ENCODE measurements at places on chromosomes 11 and 22.
A peak's percentile ranks its signal among the peaks of the same experiment; 100 is the strongest.

DNA sequence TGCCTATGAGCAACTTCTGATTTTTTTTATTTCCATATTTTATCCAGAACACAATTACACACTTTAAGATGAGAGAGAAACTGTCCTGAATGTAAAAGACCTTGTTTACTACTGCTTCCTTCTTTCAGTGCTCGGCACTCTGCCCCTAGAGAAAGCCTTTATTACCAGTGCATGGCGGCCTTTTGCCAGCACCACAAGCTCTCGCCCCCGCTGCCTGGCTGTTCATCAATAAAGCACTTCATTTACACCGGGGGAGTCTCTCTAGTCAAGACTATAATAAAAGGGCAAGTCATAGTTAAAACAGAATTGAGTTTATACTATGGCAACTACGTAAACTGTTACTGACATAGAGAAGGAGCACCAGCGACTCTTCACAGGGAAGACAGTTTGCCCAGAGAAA, 259.5 kb downstream of the CADM1 start:
- no peak overlapping the region for H3K4me3 ChIP-seq
- no peaks in the 10 kb centered on the region for H3K27me3 ChIP-seq
- no peaks in the 10 kb centered on the region for H3K4me1 ChIP-seq
- H3K27ac ChIP-seq: no peak overlapping the region
- no peaks in the 10 kb centered on the region for H3K36me3 ChIP-seq

DNA sequence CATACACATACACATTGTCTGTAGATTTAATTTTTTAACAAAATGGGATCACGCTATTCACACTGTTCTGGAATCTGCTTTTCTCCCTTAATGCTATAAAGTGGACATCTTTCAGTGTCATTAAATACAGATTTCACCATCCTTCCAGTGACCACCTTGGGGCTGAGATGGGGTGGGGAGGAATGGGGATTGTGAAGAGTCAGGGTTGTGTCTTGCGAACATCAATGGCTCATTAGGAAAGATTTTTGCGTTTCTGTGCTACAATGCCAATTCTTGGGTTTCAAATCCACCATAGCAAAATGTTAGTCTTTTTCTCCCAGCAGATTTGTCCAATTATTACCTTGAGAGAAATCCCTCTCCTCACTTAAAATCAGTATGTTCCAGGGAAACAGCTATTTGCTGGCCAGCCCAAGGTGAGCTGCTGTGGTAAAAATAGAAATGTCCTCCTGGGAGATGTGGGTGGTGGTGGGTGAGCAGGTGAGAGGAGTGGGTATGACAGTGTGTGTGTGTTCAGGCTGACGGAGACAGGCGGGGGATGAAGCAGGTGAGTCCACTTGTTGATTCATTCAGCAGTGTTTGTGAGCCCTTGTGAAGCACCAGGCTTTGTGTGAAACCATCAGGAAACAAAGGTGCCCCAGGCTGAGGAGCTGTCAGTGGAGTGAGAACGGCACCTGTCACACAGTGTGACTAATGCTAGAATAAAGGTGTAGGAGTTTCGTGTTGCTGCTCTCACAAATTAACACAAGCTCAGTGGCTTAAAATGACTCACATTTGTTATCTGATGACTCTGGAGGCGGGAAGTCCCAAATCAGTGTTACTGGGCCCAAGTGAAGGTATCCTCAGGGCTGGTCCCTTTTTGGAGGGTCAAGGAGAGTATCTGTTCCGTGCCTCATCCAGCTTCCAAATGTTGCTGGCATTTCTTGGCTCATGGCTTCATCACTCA, 1.7 kb upstream of the CBX6 start:
- peaks cover 5% of the 10 kb centered on the region for H3K36me3 ChIP-seq
- H3K4me1 ChIP-seq: peaks cover 21% of the 10 kb centered on the region
- H3K4me3 ChIP-seq: peak overlapping the region; percentile 82
- peak; percentile 58 for DNase-seq
- peak overlapping the region; percentile 35 for H3K27ac ChIP-seq

DNA sequence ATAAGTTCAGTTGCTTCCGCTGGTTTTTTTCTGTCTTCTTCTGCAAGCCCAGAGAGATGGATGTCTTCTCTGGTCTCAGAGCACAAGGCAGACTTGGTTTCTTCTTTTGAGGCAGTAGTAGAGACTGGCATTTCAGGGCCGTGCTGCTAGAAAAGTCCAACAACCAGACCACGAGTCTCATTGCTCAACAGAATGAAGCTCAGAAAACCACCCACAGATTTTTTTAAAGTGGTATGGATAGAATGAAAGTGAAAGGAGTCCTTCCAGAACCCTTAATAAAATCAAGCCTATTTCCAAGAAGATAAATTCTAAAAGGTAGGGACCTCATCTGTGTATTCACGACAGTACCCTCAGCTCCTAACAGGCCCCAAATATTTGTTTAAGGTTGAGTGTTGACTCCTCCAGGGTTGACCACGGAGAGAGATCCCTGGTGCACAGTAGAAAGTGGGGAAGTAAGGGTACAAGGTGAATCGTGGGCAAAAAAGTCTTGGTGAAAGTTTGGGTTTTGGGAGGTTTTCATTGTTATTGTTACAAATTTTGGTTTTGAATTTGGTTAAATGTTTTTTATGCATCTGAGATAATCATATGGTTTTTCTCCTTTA, 43.6 kb upstream of the DDX6 start:
- no peak for DNase-seq
- H3K36me3 ChIP-seq: peaks cover 9% of the 10 kb centered on the region
- H3K27me3 ChIP-seq: no peaks in the 10 kb centered on the region
- peaks cover 7% of the 10 kb centered on the region for H3K4me1 ChIP-seq
- H3K4me3 ChIP-seq: no peak overlapping the region

GRCh38 chr11:100240025-100240539, 447.0 kb upstream of the ARHGAP42 start:
- DNase-seq: no peak
- no peaks in the 10 kb centered on the region for H3K27me3 ChIP-seq
- no peaks in the 10 kb centered on the region for H3K4me1 ChIP-seq
- no peak overlapping the region for H3K4me3 ChIP-seq

DNA sequence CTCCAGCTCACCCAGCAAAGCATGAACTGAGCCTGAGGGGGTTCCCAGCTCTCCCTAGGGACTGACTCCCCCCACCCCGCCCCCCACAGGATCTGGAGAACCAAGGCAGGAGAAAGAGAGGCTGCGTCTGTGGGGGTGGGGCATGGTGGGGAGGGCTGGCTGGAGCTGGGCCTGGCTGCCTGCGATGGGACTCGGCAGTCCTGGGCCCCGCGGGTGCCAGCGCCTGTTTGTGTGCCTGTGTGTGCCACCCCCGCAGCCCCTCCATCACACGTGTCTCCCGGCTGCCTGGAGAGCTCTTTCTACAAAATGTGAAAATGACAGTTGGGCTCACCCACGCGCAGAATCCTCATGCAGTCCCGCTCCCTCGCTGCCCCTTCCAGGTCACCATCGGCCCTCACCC, 46.8 kb downstream of the CACNA1I start:
- peaks cover 60% of the 10 kb centered on the region for H3K27me3 ChIP-seq
- no peaks in the 10 kb centered on the region for H3K36me3 ChIP-seq
- H3K4me1 ChIP-seq: no peaks in the 10 kb centered on the region

- H3K27me3 ChIP-seq: no peaks in the 10 kb centered on the region
- no peaks in the 10 kb centered on the region for H3K4me1 ChIP-seq
- peaks cover 6% of the 10 kb centered on the region for H3K36me3 ChIP-seq
- no peak for DNase-seq
Observed at GRCh38 chr11:67545280-67545679, 22.0 kb upstream of the CABP2 start.

- DNase-seq: no peak
- H3K36me3 ChIP-seq: peaks cover 88% of the 10 kb centered on the region
- H3K4me1 ChIP-seq: peaks cover 23% of the 10 kb centered on the region
- H3K27ac ChIP-seq: peak overlapping the region; percentile 100
Observed at GRCh38 chr22:46073683-46074504, 76.4 kb upstream of the PPARA start.

GRCh38 chr11:134120921-134121526, 52.2 kb downstream of the JAM3 start:
- peaks cover 12% of the 10 kb centered on the region for H3K27me3 ChIP-seq
- H3K27ac ChIP-seq: peak overlapping the region; percentile 62
- DNase-seq: no peak
- H3K4me3 ChIP-seq: no peak overlapping the region
- H3K36me3 ChIP-seq: no peaks in the 10 kb centered on the region

DNA sequence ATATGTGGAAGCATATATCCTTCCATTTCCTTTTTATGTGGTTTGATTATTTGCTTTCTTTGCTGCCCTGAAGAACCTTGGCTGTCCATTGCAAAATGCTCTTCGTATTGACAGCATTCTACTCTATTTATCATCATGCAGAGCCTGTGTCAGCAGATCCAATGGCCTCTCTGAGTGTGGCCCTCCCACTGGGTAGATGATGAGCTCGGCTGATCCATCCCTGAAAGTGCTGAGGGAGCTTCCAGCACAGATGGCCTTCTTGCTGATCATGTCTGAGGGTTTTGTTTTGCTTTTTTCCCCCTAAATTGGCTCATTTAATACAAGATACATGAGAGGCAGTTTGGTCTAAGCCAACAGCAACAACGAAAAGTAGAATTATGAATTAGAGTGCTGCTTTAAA, 181.0 kb downstream of the GRIA4 start:
- no peaks in the 10 kb centered on the region for H3K36me3 ChIP-seq
- no peak for DNase-seq
- no peaks in the 10 kb centered on the region for H3K4me1 ChIP-seq
- H3K27me3 ChIP-seq: no peaks in the 10 kb centered on the region

DNA sequence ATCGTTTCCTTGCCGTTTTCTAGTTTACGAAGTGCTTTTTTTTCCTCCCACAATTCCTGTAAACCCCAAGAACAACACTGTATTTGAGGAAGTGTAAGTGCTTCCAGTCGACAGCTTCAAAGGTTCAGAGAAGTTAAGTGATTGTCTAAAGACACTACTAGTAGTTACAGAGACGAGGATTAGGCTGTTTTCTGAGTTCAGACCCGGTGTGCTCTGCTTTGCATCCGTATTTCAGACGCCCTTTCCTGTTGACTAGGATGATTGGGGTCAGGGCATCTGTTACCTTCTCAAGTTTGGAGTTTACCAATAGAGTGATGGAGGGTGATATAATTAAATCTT, 430 bp downstream of the CLP1 start:
- no peaks in the 10 kb centered on the region for H3K27me3 ChIP-seq
- peak overlapping the region; percentile 100 for H3K4me3 ChIP-seq
- H3K27ac ChIP-seq: peak overlapping the region; percentile 97
- peaks cover 15% of the 10 kb centered on the region for H3K4me1 ChIP-seq
- H3K36me3 ChIP-seq: peaks cover 55% of the 10 kb centered on the region

- no peak overlapping the region for H3K27ac ChIP-seq
- H3K36me3 ChIP-seq: no peaks in the 10 kb centered on the region
- no peak for DNase-seq
- H3K4me3 ChIP-seq: no peak overlapping the region
- H3K27me3 ChIP-seq: peaks cover 43% of the 10 kb centered on the region
Observed at GRCh38 chr11:120625565-120625964, 114.0 kb downstream of the GRIK4 start.

- H3K4me3 ChIP-seq: peak overlapping the region; percentile 53
- H3K36me3 ChIP-seq: peaks cover 91% of the 10 kb centered on the region
- peak overlapping the region; percentile 78 for H3K27ac ChIP-seq
- DNase-seq: peak; percentile 86
- peaks cover 31% of the 10 kb centered on the region for H3K4me1 ChIP-seq
- no peaks in the 10 kb centered on the region for H3K27me3 ChIP-seq
Observed at GRCh38 chr11:33716243-33716642, 15.6 kb upstream of the C11orf91 start.

- no peak overlapping the region for H3K4me3 ChIP-seq
- H3K36me3 ChIP-seq: no peaks in the 10 kb centered on the region
- DNase-seq: no peak
- peaks cover 13% of the 10 kb centered on the region for H3K27me3 ChIP-seq
- H3K27ac ChIP-seq: no peak overlapping the region
- H3K4me1 ChIP-seq: peaks cover 1% of the 10 kb centered on the region
Observed at GRCh38 chr11:70085815-70086769, 8.0 kb downstream of the ANO1 start.

DNA sequence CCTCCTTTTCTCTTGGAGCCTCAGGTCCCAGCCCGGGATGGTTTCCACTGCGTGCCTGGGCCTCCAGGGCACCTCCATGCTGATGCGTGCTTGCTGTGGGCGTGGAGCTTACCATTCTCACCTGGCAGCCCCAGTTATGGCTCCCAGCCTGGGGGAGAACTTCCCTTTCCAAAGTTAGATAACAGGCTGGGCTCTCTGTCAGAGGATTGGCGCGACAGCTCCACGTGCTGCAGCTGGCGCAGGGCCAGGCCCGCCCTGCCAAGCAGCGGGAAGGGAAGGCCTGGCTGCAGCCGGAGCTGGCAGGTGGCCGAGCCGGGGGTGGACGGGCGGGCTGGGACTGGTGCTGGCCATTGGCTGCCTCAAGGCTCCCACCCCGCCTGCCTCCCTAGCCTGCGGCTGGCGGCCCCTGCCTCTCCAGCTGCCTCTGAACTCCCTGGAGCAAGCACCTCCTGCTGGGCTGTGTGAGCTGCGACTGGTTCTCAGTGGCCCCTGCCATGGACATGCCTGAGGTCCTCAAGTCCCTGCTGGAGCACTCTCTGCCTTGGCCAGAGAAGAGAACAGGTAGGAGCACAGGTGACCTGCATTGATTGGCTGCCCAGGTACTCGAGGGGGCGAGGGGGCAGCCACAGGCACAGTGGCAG, 14.6 kb upstream of the TEF start:
- H3K27me3 ChIP-seq: no peaks in the 10 kb centered on the region
- peak; percentile 93 for DNase-seq
- H3K4me3 ChIP-seq: peak overlapping the region; percentile 47
- no peaks in the 10 kb centered on the region for H3K36me3 ChIP-seq
- H3K4me1 ChIP-seq: peaks cover 9% of the 10 kb centered on the region
- H3K27ac ChIP-seq: no peak overlapping the region

DNA sequence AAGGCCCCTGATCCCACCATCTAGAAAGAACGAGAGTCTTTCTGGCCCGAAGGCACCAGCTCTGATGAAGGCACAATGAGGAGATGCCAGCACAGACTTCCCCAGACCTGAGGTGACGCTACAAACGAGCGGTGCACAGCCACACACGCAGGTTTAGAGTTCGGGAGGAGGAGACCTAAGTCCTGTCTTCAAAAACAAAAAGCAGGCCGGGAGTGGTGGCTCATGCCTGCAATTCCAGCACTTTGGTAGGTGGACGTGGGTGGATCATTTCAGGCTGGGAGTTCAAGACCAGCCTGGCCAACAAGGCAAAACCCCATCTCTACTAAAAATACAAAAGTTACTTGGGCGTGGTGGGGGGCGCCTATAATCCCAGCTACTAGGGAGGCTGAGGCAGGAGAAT, 9.5 kb downstream of the LTO1 start:
- no peak overlapping the region for H3K27ac ChIP-seq
- no peak overlapping the region for H3K4me3 ChIP-seq
- DNase-seq: no peak
- H3K4me1 ChIP-seq: peaks cover 4% of the 10 kb centered on the region

GRCh38 chr11:69504576-69505335, 23.3 kb downstream of the LINC01488 start:
- no peak for DNase-seq
- peaks cover 12% of the 10 kb centered on the region for H3K4me1 ChIP-seq
- H3K27ac ChIP-seq: no peak overlapping the region

- DNase-seq: peak; percentile 78
- no peaks in the 10 kb centered on the region for H3K27me3 ChIP-seq
- H3K27ac ChIP-seq: peak overlapping the region; percentile 89
- H3K36me3 ChIP-seq: peaks cover 50% of the 10 kb centered on the region
Observed at GRCh38 chr11:119094816-119095065, 6.9 kb downstream of the DPAGT1 start.

GRCh38 chr11:102119997-102120396, 9.8 kb downstream of the YAP1 start:
- H3K27me3 ChIP-seq: no peaks in the 10 kb centered on the region
- H3K4me1 ChIP-seq: peaks cover 23% of the 10 kb centered on the region
- peak overlapping the region; percentile 25 for H3K27ac ChIP-seq
- H3K36me3 ChIP-seq: peaks cover 37% of the 10 kb centered on the region
- H3K4me3 ChIP-seq: peak overlapping the region; percentile 53
- DNase-seq: peak; percentile 56
